ENCODE measurements at places on chromosomes 2 and 18. TPM values are rescaled to one million over a fixed set of nuclear protein-coding genes. Genes with fewer than 3 reads are reported as not detected.

GRCh38 chr2:36582538-36582937, 15.4 kb downstream of the FEZ2 start:
- DNase-seq: no peak

Gene TTN
- total RNA-seq: under 0.01 TPM

Gene CNTNAP5
- total RNA-seq: not detected

DNA sequence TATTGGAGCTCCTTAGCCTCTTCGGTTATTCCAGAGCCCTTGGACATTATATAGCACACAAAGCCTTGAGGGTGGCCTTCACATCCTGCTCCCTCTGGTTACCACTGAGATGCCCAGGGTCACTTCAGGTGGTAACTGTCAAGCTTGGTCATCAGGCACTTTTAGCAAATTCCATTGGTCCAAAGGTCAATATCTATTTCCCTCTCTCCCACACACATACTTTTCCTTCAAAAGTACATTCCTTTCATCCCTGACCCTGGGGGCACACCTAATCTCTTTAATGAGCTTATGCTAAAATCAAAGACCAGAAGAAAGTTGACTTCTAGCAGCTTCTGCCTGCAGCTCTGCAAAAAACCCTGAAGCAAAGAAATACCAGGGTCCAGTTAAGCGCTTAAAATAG, 172.0 kb upstream of the NRP2 start:
- no peak for DNase-seq

Gene COLEC12
- not detected for total RNA-seq

DNA sequence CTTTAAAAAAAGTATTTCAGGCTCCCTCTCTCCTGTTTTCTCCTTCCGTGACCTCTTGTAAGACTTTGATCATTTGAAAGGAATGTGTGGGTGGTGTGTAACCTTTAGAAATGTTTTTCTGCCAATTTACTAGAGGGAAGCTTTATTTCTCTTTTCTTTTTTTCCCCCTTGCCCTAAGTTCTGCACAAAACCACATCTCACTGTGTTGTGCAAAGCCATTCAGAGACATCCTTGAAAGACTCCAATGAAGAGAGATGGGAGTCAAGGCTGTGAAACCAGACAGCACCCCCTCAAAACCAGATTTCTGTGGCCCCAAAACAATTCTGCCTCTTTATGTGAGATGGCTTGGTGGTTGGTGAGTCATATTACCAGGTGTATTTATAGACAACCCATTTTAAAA, 184.6 kb upstream of the ERBB4 start:
- no peak for DNase-seq

Gene RBKS
- 4.4 TPM for total RNA-seq

All from Caki2 (cell line).